Activated T-cell treated with anti-CD3 and anti-CD28 coated beads for 24 hours (primary cell): ENCODE measurements at places on chromosomes 7 and 10.
A peak's percentile ranks its signal among the peaks of the same experiment; 100 is the strongest.

DNA sequence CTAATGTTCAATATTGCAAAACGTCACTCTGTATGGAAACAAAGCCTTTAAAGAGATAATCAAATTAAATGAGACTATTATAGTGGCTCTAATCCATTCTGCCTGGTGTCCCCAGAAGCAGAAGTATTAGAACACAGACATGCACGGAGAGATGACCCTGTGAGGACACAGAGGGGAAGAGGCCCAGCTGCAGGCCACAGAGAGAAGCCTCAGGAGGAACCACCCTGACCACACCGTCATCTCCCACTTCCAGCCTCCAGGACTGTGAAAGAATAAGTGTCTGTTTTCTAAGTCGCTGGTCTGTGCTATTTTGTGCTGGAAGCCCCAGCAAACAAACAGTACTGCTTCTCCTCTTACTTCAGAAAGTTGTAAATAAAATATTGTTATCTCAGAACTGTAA, 283.5 kb upstream of the ADARB2 start:
- no peak for DNase-seq

- peak; percentile 72 for DNase-seq
These were observed 200.3 kb downstream of the PRPF18 start for GRCh38 chr10:13787015-13787421.

DNA sequence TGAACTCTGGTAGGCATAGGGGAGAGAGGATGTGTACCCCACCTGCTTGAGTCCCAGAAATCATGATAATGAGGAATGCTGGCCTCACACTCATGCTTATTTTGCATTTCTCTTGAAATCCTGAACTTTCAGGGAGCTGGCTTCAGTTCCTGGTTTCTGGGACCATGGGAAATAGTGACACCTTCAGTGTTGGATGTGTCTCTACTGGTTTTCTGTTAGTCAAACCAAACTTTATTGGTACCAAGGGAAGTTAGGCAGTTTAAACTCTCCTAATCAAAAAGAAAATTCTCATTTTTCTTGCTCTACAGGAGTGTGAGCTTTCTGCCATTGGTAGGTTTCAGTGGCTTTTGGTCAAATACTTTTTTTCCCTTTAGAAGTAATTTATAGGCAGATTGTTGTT, 11.8 kb upstream of the PCGF5 start:
- no peak for DNase-seq

GRCh38 chr10:86413046-86413728, 46.6 kb upstream of the GRID1 start:
- DNase-seq, result no peak

GRCh38 chr10:96208271-96208670, 63.1 kb downstream of the BLNK start:
- no peak for DNase-seq

DNA sequence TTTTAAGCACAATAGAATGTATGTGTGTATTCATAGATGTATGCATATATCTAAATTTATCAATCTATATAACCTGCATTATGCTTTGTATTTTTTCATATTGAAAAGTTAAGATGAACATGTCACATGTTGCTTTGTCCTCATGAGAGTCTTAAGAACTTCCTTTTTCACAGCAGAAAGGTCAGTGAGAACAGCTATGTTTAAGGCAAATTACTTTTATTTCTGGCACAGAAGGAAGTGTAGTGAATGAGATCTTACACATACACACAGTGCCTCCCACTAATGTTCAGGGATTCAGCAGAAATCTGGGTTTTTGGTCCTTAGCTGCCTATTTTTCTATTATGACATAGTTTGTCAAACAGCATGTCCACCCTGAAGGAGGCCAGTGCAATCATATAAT, 134.8 kb downstream of the TMEM26 start:
- DNase-seq, result no peak

DNA sequence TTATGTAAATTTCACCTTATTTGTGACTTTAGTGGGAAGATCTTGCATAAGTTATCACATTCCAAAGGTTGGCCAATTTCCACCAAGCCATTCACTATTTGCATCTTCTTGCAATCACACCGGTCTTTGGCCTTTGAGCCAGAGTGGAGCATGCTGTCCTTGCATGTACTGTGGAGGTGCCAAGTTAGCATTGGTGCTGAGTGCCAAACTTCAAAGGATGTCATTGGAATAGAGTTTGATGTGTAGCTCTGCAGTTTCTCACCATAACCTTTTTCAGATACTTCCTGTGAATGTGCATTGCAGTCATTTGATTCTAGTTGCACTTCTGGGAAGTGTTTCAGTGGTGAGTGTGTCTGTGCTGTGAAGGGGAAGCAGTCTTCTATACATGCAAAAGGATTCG, 620.6 kb downstream of the SUGCT start:
- no peak for DNase-seq

DNA sequence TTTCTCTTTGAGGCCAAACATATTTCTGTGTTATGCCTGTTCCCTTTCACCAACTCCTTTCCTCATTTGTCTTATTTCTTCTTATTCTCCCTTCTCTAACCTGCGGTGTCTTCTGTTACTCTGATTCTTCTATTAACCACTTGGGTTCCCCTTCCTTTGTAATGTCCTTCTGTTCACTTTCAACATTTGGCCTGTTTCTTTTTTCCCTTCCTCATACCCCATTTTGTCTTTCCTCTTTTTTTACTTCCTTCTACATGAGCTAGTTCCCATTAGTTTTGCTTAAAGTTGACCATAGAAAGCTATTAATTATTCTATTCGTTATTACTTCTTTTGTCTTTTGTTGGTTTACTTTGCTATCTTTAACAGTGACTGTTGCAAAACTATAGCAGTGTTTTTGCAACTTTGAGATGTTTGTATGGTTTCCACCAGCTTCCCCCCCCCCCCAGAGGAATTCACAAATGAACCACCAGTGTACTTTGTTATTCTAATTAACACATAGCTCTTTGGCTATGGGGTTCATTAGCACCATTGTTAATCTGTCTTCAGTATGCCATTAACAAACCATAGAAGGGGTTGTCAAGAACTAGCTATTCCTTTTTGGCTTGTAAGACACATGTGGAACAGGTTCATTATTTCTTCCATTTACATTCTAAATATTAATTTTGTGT, 2.9 kb downstream of the LRGUK start:
- no peak for DNase-seq

DNA sequence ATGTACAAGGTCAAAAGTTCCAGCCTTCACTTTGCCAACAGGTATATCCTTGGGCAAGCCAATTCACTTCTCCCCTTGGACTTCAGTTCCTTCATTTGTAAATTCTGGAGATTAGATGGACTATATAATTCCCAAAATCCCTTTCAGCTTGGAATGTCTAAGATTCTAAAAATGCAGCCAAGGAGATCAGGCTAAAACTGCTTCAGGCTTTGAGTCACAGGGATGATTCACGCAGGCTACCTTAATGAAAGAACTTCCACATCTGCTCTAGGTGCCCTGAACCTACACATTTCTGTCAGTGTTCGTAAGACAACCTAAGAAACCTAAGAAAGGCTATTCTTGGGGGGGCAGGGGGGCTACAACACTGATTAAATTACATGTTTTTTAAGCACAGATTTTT, 7.1 kb downstream of the CPVL start:
- no peak for DNase-seq

DNA sequence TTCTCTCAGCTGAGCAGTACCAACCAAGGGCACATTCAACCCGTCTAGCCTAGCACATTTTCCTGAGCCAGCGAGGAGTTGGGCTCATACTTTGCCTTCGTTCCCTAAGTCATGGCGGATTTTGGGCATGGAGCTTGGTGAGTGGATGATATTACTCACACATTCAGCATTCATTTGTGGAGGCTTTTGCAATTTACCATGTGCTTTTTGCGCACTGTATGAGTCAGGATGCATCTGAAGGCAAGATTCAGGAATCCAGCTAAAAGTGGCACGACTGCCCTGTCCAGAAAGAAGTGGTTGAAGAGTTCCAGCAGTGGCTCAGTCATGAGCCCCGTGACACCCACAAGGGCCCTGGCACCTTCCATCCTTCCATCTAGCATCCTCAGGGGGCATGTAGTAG, 24.2 kb upstream of the MGMT start:
- DNase-seq, result no peak

DNA sequence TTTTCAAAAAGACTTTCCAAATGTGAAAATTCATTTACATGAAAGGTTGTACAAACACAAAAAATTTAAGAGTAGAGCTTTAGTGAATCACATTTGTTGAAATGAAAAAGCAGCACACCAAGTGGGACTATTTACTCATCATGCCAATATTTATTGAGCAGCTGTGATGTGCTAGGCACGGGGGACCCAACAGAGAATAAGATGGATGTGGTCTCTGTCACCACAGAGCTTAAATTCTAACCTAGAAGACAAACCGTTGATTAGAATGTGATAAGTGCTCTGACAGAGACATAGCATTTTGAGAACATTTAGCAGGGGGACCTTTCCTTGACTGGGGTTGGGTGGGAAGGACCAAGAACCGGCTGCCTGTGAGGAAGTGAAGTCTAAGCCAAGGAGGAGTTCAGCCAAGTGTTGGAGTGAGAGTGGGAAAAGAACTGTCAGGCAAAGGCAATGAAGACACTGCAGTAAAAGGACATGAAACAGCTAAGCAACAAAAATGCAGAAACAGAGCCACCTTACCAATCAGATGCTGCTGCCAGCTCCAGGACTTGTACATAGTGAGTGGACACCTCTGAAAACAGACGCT, 19.1 kb downstream of the ADAM12 start:
- DNase-seq, result no peak

DNA sequence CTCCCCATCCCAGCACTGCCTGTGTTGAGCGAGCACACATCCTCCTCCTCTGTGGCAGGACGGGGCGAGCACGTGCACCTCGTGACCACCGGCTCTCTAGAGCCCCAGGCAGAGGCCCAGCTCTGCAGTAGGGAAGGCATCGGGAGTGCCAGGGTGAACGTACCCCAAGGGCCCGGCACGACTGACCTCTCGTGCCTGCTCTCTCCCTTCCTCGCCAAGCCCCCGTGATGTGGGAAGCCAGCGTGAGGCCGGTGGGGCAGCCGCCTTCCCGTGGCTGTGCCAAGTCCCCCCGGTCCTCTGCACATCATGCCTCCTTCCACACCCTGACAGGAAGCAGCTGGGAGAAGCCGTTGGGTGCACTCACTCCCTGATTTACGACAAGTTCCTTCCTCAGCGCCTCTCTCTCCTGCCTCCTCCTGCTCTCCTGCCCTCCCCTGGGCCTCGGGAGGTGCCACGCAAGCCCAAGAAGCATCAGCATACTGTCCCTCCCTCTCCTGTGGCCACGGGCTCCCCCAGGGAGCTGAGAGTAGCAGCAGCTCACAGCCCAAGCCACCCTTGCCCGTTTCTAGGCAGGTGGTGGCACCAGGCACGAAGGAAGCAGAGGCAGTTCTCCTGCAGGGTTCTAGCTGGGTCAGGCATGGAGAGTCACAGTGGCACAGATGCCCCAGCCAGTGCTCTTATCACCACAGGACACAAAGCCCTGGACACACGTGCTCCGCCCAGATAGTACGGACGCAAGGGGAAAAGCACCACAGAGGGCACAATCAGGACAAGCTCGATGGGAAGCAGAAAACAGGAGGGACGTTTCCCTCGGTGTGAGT, 47.0 kb downstream of the AMZ1 start:
- no peak for DNase-seq

GRCh38 chr7:70512761-70513160, 619.2 kb upstream of the GALNT17 start:
- no peak for DNase-seq

DNA sequence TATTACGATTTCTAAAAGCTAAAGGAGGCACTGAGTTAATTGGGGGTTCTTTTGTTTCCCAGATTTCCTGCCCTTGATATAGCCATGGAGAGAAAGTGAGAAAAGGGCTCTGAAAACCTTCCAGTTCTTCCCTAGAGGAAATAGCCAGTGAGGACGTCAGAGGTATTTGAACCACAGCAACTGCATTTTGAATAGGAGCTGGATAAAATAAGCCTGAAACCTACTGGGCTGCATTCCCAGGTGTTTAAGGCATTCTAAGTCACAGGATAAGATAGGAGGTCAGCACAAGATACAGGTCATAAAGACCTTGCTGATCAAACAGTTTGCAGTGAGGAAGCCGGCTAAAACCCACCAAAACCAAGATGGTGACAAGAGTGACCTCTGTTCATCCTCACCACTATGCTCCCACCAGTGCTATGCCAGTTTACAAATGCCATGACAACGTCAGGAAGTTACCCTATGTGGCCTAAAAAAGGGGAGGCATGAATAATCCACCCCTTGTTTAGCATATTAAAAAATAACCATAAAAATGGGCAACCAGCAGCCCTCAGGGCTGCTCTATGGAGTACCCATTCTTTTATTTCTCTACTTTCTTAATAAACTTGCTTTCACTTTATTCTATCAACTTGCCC, 85.1 kb upstream of the FRMD4A start:
- DNase-seq, result no peak

- no peak for DNase-seq
These were observed 89.0 kb downstream of the PTPRE start for GRCh38 chr10:127995939-127996338.

- DNase-seq, result no peak
These were observed 330.4 kb upstream of the SEMA3A start for GRCh38 chr7:84524714-84525694.

- no peak for DNase-seq
These were observed 19.5 kb upstream of the NOM1 start for GRCh38 chr7:156929789-156930539.

GRCh38 chr10:117574498-117575146, 32.1 kb downstream of the EMX2 start:
- no peak for DNase-seq

GRCh38 chr10:27464993-27465392, 39.1 kb upstream of the RAB18 start:
- DNase-seq, result no peak

- DNase-seq, result no peak
These were observed 170.3 kb downstream of the USP6NL start for GRCh38 chr10:11441151-11441535.

- DNase-seq, result no peak
These were observed 122.3 kb upstream of the MDFIC start for GRCh38 chr7:114799628-114800028.

DNA sequence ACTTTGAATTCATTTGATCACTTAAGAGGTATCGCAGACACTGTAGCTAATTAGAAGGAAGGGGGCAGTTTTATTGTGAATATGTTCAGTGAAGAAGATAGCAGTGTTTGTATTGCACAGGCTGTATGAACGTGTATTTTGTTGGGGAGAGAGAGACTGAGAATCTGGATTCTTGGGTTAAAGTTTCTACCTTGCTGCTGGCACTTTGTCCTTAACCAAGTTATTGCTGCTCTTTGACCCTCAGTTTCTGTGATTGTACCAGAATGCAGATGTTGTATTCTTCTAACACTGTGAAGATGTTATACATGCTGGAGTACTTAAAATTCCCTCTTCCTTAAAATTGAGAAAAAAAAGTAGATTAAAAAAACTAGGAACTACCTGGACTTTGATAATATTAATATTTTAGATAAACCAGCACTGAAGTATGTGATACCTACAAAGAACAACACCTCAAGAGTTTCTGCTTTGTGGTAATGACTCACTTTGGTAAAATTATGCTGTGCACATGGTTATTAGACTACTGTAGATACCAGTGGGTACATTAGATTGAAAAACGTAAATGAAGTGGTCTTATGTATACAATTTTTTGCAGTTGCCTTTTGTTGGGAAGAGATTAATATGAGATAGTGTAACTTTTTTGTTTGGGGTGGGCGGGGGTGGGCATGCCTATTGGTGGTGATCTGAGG, 321.3 kb downstream of the AUTS2 start:
- DNase-seq, result no peak

- no peak for DNase-seq
These were observed 6.6 kb upstream of the IGFBP3 start for GRCh38 chr7:45927721-45928120.

- no peak for DNase-seq
These were observed 7.8 kb upstream of the PPP2R2D start for GRCh38 chr10:131892806-131893675.
